ENCODE measurements at places on chromosomes 16 and 17.

GRCh38 chr17:40914075-40914855 is 23.2 kb downstream of the KRT23 start:
- DNase-seq, result no peak

DNA sequence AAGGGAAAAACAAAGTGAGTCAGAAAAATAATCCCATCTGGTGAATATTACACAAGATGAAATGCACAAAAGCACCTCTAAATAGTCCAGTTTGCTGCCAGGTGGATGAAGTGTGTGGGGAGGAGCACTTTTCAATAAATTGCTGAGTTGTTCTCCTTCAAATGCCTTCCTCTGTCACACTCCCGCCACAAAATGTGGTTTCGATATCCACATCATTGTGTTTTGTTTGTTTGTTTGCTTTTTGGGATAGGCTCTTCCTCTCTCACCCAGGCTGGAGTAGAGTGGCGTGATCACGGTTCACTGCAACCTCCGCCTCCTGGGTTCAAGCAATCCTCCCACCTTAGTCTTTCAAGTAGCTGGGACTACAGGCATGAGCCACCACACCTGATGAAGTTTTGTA is 24.6 kb upstream of the SHISA9 start:
- DNase-seq, result no peak

- DNase-seq, result peak; percentile 76
These were observed at the start of gene STAT5B for GRCh38 chr17:42276359-42276608. STAT5B (minus strand) TSS chr17:42276391; CDS start chr17:42232127, 44,264 bp downstream.

- no peak for DNase-seq
These were observed 3.6 kb downstream of the TAOK2 start for GRCh38 chr16:29977063-29977825.

DNA sequence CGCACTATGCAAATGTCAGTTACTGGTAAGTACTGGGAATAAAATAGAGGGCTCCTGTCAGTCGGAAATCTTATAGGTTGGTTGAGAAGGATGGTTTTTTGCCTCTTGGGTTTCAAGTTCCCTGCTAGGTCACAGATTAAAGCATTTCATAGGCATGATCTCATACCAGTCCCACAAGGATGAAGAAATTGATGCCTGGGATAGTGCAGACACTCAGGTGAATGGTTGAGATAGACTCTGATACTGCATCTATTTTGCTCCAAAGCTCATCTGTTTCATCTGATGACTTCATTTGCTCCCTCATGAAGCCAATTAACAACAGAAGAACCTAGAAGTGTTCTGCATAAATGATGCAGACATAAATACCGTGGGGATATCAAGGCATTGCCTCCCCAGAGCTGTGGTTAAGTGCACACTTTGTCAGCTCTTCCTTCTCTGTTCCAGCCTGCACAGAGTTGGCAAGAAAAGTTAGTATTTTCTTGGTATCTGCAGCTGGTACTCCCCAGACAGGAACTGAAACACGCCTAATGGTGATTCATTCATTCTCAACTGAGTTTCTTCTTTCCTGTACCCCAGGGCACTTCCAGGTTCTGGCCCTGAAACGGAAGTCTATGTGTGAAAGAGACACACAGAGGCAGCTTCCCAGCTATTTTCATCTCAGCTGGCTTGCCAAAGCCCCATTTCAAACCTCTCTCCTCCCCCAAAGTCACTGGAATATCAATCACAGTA is 418.3 kb upstream of the SALL1 start:
- DNase-seq, result no peak

DNA sequence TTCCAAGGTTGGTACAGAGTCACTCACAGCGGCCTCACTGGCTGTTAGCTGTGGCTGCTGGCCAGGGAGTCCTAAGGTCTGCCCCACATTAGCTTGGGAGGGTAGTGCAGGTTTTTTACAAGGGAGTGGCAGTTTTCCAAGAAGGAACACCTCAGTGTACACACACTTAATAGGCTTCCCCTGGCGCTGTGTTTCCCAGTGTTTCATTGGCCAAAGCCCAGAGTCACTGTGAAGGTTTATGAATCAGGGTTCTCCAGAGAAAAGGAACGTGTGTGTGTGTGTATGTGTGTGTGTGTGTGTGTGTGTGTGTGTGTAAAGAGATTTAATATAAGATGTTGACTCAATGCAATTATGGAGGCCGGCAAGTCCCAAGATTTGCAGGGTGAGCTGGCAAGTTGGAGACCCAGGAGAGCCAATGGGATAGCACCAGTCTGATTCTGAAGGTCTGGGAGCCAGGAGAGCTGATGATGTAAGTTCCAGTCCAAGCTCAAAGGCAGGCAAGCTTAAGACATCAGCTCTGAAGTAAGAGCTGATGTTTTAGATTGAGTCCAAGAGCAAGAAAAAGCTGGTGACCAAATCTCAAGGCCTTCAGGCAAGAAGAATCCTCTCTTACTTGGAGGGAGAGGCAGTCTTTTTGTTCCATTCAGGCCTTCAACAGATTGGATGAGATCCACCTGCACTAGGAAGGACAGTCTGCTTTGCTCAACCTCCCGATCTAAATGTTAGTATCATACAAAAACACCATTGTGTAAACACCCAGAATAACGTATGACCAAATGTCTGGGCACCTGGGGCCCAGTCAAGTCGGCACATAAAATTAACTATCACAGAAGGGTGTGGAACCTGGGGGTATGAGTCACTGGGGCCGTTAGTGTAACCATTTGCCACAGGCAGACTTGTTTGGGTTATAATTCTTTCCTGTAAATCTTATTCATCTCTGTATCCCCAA is 206.8 kb downstream of the PRKCA start:
- peak; percentile 64 for DNase-seq

GRCh38 chr17:34652021-34652555 is 72.7 kb downstream of the TMEM132E start:
- no peak for DNase-seq

DNA sequence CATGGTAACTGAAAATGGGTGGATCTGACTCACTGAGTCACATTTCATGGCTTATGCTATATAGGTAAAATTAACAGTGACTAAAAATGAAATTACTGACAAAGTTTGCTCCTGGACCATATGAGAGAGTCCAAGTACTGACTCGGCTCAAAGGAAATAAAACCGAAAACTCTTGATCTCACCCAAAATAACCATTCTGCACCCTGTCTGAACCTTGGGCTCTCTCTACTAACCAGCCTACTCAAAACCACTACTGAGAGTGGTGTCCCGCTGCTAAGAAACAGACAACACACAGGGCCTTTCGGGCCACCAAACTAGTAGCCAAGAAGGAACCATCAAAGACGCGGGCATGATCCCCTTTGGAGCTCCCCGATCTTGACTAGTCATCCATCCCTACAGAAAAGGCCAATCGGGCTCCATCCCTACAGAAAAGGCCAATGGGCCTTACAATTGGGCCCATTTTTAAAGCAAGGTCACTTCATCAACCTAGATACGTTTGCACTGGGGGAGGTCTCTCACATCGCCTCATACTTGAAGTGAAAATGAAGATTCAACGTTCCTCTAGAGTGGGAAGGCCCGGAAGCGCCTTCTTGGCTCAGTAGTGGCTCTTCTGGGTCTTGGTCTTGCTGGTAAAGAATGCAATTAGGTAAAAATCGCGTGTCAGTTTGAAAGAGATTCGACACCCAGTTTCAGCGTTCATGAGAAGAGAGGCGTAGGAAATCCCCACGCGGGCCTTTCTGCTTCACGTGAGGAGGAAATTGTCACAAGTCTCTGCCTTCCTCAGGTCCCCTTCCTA is 720 bp upstream of the ZPBP2 start:
- no peak for DNase-seq

- no peak for DNase-seq
These were observed 14.6 kb upstream of the CCDC154 start for GRCh38 chr16:1458977-1459341.

DNA sequence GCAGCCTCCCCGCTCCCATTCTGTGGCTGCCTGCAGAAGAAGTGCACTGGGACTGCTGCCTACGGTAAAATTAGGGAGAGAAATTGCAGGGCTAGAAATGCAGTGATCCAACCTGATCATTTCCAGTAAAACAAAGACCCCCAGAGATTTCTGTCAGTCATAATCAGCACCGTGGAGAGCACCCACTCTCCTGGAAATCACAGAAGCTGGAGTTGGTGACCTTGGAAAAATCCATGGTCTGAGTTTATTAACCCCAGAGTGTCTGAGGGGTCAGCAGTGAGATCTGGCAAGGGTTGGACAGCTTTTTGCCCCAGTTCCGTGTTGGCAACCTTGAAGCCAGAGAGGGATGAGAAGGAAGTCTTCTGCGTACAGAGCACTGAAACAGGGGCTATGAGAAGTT is 7.8 kb downstream of the SYCE1L start:
- DNase-seq, result no peak

DNA sequence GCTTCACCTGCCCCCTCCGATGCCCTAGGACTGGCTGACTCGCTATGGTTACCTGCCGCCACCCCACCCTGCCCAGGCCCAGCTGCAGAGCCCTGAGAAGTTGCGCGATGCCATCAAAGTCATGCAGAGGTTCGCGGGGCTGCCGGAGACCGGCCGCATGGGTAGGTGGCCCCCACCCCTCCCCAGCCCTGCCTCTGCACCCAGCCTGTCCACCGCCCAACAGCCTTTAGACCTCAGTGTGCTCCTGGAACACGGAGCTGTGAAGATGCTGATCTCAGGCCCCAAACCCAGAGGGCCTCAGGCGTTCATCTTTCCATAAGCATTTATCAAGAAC is 993 bp downstream of the MMP25 start:
- DNase-seq, result no peak

DNA sequence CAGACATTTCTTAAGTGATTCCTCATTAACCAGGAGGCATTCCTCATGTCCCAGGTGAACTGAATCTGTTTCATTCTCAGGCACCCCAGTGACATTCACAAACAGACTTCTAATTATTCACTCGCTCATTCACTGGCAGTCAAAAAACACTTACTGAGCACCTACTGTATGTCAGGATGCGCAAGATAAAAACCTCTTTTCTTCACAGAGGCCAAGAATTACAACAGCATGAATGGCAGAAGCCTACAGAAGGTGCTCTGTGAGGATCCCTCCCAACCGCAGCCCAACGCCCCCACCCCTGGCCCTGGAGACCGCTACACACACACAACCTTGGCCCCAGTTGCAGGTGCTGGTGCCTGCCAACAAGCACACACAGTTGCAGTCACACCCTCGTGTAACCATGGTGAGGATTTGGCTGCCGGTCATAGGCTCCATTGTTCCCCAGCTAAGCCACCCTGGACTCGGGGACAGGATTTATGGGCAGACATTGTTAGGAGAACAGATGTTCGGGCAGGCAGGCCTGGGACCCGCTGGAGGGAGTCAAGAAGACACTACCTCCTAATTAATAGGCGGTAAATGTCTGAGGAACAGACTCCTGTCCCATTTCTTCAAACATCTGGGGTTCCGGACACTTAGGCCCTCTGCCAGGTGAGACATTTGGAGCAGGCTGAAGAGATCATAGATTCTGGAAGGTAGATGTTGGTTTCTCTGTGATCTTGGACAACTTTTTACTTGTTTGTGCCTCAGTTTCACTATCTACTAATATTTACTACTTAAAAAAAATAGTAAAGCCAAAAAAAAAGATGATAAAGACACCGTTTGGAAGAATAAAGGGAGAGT is 43.2 kb downstream of the CUEDC1 start:
- DNase-seq, result peak; percentile 92

- no peak for DNase-seq
These were observed 50.7 kb downstream of the GNA13 start for GRCh38 chr17:65005858-65006257.

DNA sequence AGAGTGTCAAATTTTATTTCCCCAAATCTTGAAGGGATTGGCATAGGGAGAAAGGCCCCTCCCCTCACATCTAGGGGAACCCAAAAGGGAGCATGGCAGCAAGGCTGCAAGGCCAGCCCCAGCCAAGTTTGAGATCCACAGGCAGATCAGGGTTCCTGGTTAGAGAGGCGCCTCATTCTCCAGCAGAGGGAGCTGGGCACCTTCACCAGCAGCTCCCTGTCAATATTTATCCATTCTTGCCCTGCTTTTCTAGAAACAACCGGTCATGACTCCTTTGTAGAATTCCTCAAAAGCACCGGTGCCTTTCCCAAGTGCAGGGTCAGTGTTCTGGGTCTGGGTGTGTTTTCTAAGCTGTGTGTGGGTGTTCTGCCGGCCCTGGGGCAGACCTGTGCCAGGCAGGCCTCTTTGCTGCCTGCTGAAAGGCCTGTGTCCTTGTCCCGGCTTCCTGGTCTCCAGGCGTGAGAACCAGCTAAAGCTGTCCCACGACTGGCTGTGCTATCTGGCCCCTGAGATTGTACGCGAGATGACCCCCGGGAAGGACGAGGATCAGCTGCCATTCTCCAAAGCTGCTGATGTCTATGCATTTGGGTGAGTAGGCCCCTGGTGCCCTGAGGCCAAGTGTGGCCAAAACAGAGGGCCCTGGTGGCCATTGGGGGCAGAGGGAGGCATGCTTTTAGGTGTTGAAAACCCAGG is 21.2 kb upstream of the LGALS9 start:
- peak; percentile 66 for DNase-seq

DNA sequence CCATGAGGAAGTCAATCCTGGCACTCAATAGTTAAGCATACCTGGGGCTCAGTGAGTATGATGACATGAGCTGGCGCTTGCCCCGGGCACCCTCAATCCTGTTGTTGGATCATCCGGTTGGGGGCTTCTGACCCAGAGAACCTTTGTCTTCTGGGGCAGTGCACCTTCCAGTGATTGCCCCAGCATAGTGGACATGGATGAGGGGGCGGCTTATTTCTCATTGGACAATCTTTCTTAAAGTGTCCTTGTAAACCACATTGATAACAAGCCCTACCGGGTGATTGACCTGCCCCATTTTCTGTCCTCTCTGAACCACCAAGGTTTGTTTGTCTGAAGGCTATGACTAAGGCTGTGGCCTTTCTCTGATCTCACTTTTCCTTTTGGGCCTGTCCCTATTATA is 18.2 kb downstream of the IGSF6 start:
- DNase-seq, result no peak

DNA sequence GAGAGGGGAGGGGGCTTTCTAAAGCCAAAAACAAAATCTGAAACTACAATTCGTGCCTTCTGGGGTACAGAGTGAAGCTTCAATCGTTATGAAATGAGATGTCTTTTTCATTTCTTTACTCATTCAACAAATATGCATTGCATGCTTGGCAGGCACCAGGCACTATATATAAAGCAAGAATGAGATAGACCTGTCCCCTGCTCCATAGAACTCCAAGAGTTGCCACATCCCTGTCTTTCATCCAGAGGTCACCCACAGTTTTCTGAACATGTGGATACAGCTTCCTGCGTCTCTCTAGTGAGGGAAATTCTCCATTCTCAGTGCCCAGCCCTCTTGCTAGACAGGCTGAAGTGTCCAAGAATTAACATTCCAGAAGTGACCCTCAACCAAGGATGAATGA is 343.2 kb upstream of the MAF start:
- DNase-seq, result no peak

GRCh38 chr17:76345377-76345974 is 8.2 kb downstream of the PRPSAP1 start:
- peak; percentile 79 for DNase-seq

GRCh38 chr16:80656711-80657150 is 115.9 kb downstream of the DYNLRB2 start:
- DNase-seq, result no peak

- DNase-seq, result no peak
These were observed 14.1 kb upstream of the MRTFB start for GRCh38 chr16:14056970-14057369.

GRCh38 chr17:12672947-12673346 is 7.3 kb downstream of the MYOCD start:
- DNase-seq, result no peak

- no peak for DNase-seq
These were observed 57.0 kb downstream of the SHISA9 start for GRCh38 chr16:12958366-12958765.

- DNase-seq, result no peak
These were observed 14.5 kb downstream of the DNAAF8 start for GRCh38 chr16:4748682-4749411.
